ENCODE measurements at places on chromosomes 2 and 18.
A peak's percentile ranks its signal among the peaks of the same experiment; 100 is the strongest.

GRCh38 chr18:74996055-74996454 lies 212.9 kb downstream of the PTGR3 start:
- no peaks in the 10 kb centered on the region for H3K4me1 ChIP-seq
- H3K4me3 ChIP-seq: no peak overlapping the region
- no peak overlapping the region for H3K27ac ChIP-seq
- H3K27me3 ChIP-seq: no peaks in the 10 kb centered on the region
- no peak for DNase-seq

GRCh38 chr2:41717839-41718238 lies 330.0 kb upstream of the PKDCC start:
- DNase-seq: peak; percentile 32
- no peaks in the 10 kb centered on the region for H3K4me1 ChIP-seq
- no peaks in the 10 kb centered on the region for H3K27me3 ChIP-seq
- H3K27ac ChIP-seq: no peak overlapping the region
- no peaks in the 10 kb centered on the region for H3K36me3 ChIP-seq

DNA sequence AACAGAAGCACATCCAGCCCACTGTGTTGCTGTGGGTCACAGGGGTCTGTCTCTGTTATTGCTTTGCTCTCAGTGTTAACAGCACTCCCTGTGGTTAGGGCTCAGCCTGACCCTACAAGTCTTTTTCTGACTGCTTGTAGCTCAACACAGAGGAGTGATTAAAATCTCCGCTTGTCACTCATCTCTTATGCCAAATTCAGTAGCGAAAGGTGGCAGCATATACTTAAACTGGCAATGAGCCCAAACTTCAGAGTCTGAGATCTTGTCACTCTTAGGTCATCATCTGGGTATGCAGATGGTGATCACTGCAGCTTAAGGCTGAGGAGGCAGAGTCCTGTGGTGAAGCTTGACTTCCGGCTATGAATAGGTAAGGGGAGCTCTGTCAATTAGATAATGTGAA lies 63.3 kb upstream of the CSRNP3 start:
- H3K4me3 ChIP-seq: no peak overlapping the region
- no peaks in the 10 kb centered on the region for H3K36me3 ChIP-seq
- H3K27me3 ChIP-seq: no peaks in the 10 kb centered on the region
- no peak for DNase-seq

DNA sequence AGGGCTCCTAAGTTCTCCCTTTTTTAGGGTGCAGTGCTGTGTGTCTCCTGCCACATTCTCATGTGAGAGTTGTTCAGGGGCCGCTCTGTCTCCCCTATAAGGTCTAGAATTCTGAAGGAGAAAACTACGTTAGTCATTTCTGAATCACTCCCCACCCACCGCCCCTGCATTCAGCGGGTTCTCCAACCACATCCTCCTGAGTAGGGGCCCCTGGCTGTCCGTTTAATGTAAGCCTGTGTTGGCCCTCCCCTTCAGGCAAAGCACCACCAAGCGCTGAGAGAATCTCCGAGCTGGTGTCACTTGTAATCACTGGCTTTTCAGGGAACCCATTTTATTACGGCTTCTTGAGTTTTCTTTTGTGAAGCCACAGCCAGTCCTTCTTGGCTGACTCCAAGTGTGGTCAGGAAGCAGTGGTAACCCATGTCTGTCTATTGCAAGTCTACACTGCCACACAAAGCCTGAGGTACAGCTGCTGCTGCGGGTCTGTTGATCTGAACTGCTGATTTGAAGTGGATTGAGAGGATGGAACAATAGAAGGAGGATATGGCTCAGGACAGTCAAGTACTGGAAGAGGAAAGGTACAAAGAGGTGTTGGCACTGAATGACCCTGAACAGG lies 16.9 kb downstream of the LCT start:
- no peak overlapping the region for H3K27ac ChIP-seq
- H3K36me3 ChIP-seq: no peaks in the 10 kb centered on the region
- H3K27me3 ChIP-seq: no peaks in the 10 kb centered on the region
- H3K4me1 ChIP-seq: no peaks in the 10 kb centered on the region
- H3K4me3 ChIP-seq: no peak overlapping the region
- no peak for DNase-seq

GRCh38 chr18:23922939-23923338 lies 91.6 kb upstream of the TTC39C start:
- H3K27me3 ChIP-seq: no peaks in the 10 kb centered on the region
- H3K4me3 ChIP-seq: no peak overlapping the region
- no peaks in the 10 kb centered on the region for H3K36me3 ChIP-seq
- no peaks in the 10 kb centered on the region for H3K4me1 ChIP-seq

GRCh38 chr2:11630855-11631254 lies 39.1 kb downstream of the NTSR2 start:
- no peaks in the 10 kb centered on the region for H3K27me3 ChIP-seq
- no peak overlapping the region for H3K27ac ChIP-seq
- H3K36me3 ChIP-seq: peaks cover 6% of the 10 kb centered on the region
- no peaks in the 10 kb centered on the region for H3K4me1 ChIP-seq
- H3K4me3 ChIP-seq: no peak overlapping the region

- H3K36me3 ChIP-seq: no peaks in the 10 kb centered on the region
- no peak for DNase-seq
- no peak overlapping the region for H3K27ac ChIP-seq
- no peaks in the 10 kb centered on the region for H3K4me1 ChIP-seq
- H3K4me3 ChIP-seq: no peak overlapping the region
Observed at GRCh38 chr2:202965810-202966460, 48.7 kb upstream of the NBEAL1 start.

- no peaks in the 10 kb centered on the region for H3K4me1 ChIP-seq
- no peaks in the 10 kb centered on the region for H3K36me3 ChIP-seq
- no peak overlapping the region for H3K4me3 ChIP-seq
- H3K27me3 ChIP-seq: no peaks in the 10 kb centered on the region
Observed at GRCh38 chr2:45132551-45132950, 123.3 kb upstream of the SIX2 start.

- H3K4me3 ChIP-seq: no peak overlapping the region
- H3K27ac ChIP-seq: no peak overlapping the region
Observed at GRCh38 chr2:174680221-174680620, 82.6 kb upstream of the WIPF1 start.
